Vagina (tissue), 2 donors: ENCODE measurements at places on chromosomes 13 and 19. TPM values are rescaled to one million over a fixed set of nuclear protein-coding genes. Genes with fewer than 3 reads are reported as not detected.

Gene OR10H1
- total RNA-seq = not detected

Gene TMEM150B
- total RNA-seq = not detected

Gene PSG3
- not detected for total RNA-seq

DNA sequence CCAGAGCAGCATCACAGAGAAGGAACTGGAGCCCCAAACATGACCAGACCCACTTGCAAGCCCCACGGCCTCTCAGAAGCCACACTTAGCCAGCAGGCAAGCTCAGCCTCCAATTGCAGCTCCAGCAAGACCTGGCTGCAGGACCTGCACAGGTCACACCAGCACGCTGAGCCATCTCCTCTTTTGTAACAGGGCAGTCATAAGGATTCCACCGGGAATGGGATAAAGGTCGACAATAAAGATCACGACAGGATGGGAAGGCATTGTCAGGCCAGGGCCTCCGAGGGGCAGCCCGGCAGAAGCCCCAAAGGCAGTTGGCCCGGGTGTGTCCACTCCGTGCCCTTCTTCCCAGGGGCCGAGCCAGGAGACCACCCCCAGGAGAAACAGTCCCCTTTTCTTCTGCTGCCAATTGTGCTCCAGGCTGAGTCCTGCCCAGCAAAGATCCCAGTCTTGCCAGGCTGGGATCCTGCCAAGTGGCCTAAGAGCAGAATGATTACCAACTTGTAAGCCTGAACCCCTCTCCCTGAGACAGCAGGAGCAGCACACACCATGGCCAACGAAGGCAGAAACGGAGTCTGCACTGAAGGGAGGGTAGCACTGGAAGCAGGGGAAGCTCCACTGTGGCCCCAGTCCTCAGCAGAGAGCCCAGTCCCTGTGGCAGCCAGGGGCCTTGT is 12.5 kb downstream of the PEPD start:
- DNase-seq = no peak

GRCh38 chr13:104355041-104355670 is 1288.9 kb upstream of the SLC10A2 start:
- no peak for DNase-seq
